CD4-positive, alpha-beta T cell (primary cell): ENCODE measurements at places on chromosomes 7 and 10. TPM values are rescaled to one million over a fixed set of nuclear protein-coding genes. Genes with fewer than 3 reads are reported as not detected.

ZNF273 gene
- total RNA-seq = 6.8 TPM

GRM3 gene
- not detected for total RNA-seq

GRCh38 chr10:103640436-103641181, 147.1 kb downstream of the NEURL1 start:
- DNase-seq = no peak

KCNH2 gene
- 2.3 TPM for total RNA-seq

DNA sequence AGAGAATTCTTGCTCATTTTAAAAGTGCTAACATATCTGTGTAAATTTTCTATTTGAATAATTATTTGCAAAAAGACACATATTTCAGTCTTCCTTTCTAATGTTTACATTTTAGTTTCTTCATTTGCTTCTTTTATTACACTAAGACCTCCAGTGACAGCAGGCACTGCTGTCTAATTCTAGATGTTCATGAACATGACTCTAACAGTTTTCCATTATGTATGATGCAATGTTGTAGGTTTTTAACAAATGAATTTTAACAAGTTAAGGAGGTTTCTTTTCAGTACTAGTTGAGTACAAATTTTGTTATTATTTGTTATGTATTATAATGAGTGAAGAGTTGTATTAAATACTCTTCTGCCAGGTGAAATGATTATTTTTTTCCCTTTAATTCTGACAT, 83.6 kb downstream of the GRB10 start:
- DNase-seq = no peak
